GF-D8 (cell line): ENCODE measurements at places on chromosomes 4 and X.

DNA sequence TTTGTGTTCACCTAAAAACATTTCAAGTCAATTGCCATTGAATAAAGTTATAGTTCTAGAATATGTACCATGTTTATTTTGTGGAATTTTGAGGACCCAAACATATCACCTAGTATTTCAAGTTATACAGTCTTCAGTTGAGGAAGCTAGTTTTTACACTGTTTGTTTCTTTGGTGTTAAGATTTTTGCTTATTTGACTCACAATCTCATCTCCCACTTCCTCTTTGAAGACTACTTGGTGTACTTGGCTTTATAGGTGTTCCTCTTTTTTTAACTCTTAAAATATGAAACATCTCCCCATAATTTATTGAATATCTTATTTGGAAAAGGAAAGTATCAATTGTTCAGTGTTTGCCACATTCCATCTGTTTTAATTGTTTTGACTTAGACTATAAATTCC lies 675.4 kb downstream of the RAPGEF2 start:
- DNase-seq, result no peak

DNA sequence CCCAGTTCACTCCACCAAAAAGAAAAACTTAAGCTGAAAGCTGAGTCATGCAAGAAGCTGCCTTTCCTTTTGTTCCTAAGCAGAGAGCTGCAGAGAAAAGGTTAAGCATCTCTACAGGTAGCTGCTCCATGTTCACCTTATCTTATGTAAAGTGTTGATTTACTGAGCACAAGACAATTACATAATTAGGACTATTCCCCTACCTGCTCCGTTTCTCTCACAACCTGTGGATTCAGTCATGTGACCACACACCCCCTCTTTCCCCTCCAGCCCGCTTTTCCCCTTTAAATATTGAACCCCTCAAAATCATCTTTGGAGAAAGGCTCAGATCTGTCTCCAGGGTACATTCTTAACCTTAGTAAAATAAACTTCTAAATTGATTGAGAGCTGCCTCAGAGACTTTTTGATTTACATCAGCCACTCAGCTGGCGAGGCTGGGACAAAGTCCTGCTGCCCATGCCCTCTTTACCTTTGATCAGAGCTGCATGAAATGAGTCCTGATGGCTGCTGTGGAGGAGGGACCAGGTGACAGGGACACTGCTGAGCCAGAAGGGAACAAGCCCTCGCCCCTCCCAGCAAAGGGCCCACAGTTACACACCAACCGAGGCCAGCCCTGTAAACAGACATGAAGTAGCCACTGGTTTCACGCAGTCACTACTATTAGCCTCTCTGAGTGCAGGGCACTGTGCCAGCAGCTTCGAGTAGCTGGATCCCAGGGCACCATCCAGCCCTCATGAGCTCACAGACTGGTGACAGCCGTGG lies 53.9 kb upstream of the C4orf50 start:
- DNase-seq, result no peak

DNA sequence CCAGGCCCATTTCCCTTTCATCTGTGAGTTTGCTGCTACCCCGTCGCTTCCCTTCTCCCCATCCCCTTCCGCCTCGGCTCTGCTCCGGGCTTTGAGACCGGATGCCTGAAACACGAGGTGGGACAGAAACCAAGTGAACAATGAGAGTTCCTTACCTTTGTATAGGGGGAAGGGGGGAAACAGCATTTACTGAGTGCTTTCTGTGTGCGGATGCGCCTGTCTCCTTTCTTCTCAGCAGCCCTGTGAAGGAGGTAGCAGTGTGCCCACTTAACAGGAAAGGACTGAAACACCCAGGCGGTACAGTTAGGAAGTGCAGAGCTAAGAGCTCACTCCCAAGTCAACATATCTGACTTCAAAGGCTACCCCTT lies 43.2 kb upstream of the TMSB15B start:
- no peak for DNase-seq

GRCh38 chrX:134529481-134529880 lies 69.5 kb downstream of the HPRT1 start:
- no peak for DNase-seq

GRCh38 chr4:141457653-141458052 lies 178.7 kb upstream of the IL15 start:
- no peak for DNase-seq

- no peak for DNase-seq
Measured at GRCh38 chr4:137934911-137935310, 307.2 kb downstream of the SLC7A11 start.

GRCh38 chrX:148611993-148612392 lies 111.6 kb downstream of the AFF2 start:
- DNase-seq, result no peak

DNA sequence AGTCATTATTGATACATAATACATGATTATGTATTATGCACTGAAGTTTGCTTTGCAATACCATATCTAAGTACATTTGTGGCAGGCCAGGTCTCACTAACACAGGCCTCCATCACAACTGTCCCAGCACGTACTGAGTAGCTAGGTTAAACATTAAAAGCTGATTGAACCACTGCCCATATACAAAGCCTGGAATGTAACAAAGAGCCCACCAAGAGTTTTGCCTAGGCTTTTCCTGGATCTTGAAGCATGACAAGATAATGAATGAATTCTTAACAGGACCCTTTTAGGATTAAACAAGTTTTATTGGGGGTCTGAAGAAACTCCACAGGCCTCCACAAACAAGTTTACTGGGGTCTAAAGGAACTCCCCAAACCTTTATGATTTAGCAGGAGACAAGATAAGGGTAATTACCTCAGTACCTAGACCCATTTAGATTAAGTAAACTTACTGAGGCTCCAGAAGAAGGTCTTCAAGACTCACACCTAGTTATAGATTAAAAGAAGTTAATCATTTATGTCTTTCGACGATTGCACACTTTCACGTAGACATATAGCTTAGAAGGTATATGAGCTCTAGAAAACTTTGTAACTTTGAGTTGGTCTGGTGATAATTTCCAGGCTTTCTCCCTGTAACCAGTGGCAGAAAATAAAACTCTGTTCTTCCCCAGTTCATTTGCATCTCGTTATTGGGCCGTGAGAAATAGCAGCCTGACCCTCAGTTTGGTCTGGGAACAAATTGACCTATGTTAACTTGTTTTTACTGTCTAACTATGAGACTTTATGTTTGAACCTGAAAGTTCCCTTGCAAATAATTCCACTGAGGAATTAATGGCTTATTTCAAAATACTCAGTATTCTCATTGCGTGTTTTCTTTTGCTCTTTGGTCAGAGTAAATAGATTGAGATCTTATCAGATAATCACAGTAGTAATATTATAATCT lies 84.8 kb downstream of the PHEX start:
- no peak for DNase-seq

- DNase-seq, result no peak
Measured at GRCh38 chrX:5726224-5726623, 502.4 kb downstream of the NLGN4X start.

DNA sequence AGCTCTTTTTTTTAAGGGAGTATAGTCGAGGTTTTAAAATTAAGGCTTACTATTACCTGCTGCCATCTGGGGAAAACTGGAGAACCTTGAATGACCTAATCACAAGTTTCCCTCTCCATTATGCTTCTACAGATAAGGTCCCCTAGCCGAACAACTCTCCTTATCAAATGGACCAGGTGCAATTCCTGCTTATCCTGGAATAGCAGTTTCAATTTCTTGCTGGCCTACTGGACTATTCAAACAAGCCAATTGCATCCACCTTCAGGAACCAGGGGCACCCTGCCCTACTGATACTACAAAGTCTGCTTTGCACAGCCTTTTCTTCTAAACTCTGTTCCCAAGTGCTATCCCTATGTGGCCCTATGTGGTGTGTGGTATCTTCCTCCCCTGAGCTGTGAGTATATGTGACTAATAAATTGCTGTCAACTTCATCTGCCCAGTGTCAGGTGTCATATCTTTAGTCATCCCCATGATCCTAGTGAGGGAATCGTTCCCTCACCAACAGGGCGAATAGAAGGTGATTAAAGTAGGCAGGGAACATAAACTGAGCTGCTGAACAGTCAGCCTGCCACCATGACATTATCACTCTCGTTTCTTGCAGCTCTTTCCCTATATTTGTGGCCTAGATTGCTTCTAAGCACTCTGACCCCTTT lies 128.5 kb downstream of the ATG4A start:
- DNase-seq, result no peak

- peak; percentile 2 for DNase-seq
Measured at GRCh38 chr4:148834804-148835631, 392.8 kb upstream of the NR3C2 start.

GRCh38 chr4:21664355-21664754 lies 284.2 kb downstream of the KCNIP4 start:
- no peak for DNase-seq

- no peak for DNase-seq
Measured at GRCh38 chrX:70482300-70482699, 37.7 kb downstream of the DLG3 start.

DNA sequence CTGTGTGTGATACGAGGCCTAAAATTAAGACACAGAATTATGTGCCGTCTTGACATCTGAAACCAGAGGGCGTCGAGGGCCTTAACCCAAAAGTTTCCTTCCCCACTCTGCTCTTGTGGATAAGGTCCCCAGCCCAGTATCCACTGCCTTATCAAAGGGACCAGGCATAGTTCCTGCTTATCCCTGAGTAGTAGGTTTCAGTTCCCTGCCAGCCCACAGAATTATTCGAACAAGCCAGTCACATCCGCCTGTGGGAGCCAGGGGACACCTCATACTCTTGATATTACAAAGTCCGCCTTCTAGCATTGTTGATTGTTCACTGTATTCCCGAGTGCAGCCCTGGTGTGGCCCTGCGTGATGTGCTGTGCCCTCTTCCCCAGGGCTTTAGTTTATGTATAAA lies 5.4 kb upstream of the MMRN1 start:
- no peak for DNase-seq

DNA sequence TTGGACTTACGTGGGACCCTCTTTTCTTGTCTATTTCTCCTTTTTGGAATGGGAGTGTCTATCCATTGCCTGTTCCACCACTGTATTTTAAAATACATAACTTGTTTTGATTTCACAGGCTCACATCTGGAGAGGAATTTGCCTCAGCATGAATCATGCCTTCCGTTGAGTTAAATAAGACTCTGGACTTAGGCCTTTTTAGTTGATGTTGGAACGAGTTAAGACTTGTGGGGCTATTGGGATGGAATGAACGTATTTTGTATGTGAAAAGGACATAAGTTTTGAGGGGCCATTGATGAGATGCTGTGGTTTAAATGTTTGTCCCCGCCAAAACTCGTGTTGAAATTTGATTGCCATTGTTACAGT lies 66.2 kb downstream of the BEX3 start:
- DNase-seq, result no peak

DNA sequence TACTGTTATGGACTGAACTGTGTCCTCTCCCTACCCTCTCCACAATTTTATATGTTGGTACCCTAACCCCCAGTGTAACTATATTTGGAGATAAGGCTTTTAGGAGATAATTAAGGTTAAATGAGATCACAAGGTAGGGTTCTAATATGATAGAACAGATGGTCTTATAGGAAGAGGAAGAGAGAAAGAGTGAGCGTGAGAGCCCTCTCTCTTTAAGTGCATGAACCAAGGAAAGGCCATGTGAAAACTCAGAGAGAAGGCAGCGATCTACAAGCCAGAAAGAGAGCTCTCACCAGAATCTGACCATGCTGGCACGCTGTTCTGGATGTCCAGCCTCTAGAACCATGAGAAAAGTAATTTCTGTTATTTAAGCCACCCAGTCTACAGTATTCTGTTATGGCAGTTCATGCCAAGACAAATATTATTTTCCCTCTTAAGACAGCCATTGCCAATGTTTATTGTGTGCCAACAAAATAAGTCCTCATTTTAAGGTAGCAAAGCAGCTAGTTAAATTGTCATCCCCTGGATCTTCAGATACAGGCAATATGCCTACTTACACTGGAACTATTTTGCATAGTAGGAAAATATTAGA lies 336.2 kb downstream of the MID1IP1 start:
- no peak for DNase-seq

- DNase-seq, result no peak
Measured at GRCh38 chr4:69617083-69617694, 22.3 kb downstream of the UGT2A2 start.

- DNase-seq, result no peak
Measured at GRCh38 chr4:74794382-74795010, at the start of gene BTC. Gene BTC, minus strand, starts transcription at chr4:74794523. Its CDS starts 198 bp downstream, at chr4:74794325.

- no peak for DNase-seq
Measured at GRCh38 chrX:40104985-40105834, 7.5 kb upstream of the BCOR start.

DNA sequence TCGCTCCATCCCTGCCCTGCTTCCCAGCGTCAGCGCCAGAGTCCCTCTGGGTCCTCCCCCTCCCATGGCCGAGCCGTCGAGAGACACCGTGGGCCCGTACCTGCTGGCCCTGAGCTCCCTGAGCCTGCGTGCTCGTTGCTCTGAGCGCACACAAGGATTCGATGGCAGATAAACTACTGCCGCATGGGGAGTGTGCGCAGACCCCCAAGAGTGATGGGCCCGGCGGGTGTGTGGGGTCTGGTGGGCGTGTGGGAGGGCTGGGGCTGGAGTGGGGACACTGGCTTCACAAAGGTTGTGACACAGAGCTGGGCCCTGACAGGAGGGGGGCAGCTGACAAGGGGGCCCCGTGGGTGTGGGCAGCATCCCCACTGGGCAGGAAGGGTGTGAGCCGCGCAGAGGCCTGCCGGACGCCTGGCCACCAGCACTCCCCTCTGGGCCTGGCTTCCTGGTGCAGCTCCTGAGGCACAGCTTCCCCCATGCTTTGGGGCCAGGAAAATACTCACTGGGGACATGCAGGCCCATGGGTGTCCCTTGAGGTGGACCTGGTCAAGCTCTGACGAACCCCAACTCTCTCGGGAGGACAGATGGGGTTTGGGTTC lies 4.8 kb upstream of the RGS12 start:
- no peak for DNase-seq

GRCh38 chr4:186754976-186755375 lies 31.3 kb upstream of the FAT1 start:
- DNase-seq, result no peak

DNA sequence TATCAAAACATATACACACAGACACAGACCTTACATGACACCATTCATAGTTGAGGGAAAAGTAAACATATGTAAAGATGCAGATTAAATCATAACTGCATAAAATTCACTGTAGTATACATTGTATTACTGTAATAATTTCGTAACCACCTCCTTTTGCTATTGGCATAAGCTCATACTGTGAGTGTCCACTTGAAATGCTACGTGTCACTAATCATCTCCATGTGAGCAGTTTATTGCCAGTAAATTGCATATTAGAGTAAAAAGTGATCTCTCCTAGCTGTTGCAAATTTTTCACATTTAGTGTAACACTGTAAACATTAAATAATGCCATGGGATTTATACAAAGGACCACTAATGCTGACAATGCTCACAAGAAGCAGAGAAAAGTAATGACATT lies 256.7 kb upstream of the GNPDA2 start:
- no peak for DNase-seq
